Fibroblast of skin of abdomen (primary cell): ENCODE measurements at places on chromosomes 6 and 20.

GRCh38 chr6:50539447-50539846 lies 173.9 kb upstream of the TFAP2D start:
- no peak for DNase-seq

DNA sequence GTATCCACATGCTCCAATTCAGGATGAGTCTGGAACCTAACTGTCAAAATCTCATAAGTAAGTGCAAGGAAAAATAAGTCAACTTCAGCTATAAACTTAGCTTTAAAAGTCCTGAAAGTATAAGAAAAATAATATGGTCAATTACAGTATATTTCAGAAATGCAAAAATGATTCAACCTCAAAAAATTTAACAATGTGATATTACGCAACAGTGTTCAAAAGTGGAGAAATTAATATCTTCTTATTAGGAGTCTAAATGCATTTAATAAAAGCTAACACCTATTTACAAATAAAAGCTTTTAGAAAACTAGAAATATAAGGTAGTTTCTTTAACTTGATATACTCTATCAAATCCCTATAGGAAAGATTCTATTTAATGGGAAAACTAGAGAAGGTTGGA lies 111.2 kb upstream of the OPRM1 start:
- DNase-seq = no peak

DNA sequence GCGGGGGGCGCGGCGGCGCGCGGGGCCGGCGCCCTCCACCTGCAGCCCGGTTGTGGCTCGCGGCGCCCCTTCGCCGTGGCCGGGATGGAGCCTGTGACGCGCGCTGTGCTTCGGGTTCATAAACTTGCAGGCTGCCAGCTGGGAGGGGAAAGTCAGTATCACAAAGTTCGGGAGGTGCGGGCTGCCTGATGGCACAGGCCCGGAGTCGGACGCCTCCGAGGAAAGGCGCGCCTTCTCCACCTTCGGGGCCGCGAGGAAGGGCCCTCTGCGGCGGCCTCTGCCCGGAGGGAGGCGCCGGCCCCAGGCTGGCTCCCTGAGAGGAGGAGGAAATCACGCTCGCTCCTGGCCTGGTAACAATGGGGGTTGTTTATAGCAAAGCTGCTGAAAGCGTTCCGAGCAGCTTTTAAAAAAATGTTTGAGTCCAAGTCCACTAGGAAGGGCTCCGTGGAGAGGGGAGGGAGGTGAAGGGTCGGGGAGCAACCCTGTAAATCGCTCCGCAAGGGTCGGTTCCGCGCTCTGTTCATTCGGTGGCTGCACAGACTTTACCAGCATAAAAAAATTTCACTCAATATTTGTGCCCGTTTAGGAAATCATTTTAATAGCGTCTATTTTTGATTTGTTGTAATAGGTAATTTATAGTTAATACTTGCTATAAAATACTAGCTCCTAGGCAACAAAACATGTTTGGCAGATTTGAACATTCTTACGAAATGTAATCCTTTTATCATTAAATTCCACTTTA lies 1.0 kb downstream of the AFDN start:
- peak; percentile 10 for DNase-seq

DNA sequence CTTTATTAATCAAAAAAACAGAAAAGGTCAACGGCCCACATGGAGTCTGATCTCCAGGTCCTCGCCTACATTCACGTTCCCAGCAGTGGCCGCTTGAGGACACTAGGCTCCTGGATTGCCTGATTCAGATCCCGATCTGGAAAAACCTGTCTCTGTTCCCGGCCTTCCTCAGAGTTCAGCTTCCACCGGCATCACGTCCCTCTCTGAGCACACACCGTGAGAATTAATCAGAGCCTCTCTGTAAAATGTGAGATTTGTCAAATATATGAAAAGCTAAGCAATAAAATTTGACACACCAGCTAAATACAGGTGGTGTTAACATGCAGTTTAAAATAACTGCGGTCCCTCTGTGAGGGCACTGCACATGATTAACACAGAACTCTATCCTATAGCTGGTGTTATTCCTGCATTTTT lies 122.8 kb upstream of the COL21A1 start:
- peak; percentile 47 for DNase-seq

GRCh38 chr6:26194816-26195375 lies 107.7 kb downstream of the HFE start:
- DNase-seq = no peak

DNA sequence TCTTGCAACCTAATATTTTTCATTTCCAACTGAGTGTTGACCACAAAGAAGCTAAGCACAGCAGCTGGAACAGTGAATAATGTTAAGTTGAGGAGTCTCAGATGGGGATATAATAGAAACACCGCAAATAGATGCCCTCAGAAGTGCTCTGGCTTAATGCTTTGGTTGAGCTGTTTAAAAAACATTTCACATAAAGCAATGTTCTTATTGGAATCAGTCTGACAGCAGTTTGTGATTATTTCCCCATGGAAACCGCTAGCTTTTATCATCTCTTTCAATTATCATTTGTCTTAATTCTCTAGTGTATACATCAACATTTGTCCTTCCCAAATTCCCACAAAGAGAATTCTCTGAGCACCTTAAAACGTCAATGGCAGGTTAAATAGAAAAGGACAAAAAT lies 30.8 kb downstream of the METTL24 start:
- no peak for DNase-seq

GRCh38 chr20:58016779-58017178 lies 211.7 kb downstream of the ANKRD60 start:
- DNase-seq = no peak

DNA sequence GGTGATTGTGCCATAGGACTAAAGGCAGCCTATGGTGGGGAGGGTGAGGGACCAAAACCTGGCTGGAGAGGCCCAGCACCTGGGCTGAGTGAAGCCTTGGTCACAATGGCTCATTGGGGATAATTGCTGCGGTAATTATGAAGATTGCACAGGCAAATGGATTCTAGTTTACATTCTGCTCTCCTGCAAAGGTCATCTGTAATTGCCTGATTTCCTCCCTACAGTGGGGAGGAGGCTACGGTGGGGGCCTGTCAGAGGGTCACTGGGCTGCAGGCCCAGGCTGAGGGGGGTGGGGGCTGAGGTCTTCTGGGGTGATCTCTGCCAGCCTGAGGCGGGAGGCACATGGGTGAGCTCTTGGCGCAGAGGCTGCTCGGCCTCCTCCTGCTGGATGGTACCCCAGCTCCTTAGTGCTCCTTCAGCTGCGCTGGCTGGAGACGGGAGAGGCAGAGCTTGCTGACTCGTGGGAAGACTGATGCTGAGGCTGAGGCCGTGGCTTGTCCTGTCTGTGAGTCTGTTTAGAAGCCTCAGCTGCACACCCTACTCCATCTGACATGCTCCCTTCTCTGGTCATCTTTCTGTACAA lies 30.3 kb downstream of the PACSIN1 start:
- DNase-seq = no peak

GRCh38 chr6:125827788-125828320 lies 37.1 kb downstream of the NCOA7 start:
- no peak for DNase-seq

GRCh38 chr20:1735417-1736089 lies 78.0 kb upstream of the SIRPG start:
- DNase-seq = no peak

DNA sequence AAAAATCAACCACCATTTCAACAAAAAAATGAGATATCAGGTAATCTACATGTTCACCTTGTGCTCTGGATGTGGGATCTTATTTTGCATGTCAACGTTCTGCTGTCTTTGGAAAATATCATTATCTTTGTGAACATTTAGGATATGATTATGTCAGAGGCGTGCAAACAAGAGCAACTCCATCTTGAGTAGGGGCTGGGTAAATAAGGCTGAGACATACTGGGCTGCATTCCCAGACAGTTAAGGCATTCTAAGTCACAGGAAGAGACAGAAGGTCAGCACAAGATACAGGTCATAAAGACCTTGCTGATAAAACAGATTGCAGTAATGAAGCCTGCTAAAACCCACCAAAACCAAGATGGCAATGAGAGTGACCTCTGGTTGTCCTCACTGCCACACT lies 28.8 kb upstream of the ZBTB24 start:
- DNase-seq = no peak

DNA sequence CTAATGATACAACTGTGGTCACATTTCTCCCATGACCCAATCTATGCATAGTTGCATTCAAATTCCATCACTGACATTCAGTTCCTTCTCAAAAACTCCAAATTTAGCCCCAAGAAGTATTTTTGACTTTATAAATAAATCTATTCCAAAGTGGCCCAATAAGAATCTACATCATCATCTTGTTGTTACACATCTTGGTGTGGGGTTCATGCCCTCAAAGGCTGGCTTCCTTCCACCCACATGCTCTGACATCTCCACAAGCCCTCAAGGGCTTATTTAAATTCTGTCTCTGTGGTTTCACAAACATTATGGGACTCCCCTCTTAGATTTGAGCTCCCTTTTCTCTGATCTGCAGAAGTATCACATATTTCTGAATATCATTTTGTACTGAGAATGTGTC lies 585.3 kb upstream of the BTBD3 start:
- DNase-seq = peak; percentile 7

DNA sequence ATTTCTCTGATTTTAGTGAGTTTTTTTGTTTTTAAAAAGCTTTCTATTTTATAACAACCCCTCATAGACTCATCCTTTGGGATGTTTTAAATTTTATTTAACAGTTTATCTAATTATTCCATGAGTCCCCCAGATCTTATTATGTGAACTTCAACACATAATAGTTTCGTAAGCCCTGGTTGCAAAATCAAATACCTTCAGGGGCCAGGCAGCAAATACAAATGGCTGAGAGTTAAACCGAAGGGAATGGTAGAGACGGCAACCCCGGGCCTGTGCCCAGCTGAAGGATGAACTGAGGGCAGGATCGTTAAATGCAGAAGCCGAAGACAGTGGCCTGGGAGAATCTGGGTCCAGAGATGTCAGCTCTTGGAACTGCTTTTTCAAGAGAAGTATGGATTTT lies 88.4 kb downstream of the RTN4IP1 start:
- no peak for DNase-seq

DNA sequence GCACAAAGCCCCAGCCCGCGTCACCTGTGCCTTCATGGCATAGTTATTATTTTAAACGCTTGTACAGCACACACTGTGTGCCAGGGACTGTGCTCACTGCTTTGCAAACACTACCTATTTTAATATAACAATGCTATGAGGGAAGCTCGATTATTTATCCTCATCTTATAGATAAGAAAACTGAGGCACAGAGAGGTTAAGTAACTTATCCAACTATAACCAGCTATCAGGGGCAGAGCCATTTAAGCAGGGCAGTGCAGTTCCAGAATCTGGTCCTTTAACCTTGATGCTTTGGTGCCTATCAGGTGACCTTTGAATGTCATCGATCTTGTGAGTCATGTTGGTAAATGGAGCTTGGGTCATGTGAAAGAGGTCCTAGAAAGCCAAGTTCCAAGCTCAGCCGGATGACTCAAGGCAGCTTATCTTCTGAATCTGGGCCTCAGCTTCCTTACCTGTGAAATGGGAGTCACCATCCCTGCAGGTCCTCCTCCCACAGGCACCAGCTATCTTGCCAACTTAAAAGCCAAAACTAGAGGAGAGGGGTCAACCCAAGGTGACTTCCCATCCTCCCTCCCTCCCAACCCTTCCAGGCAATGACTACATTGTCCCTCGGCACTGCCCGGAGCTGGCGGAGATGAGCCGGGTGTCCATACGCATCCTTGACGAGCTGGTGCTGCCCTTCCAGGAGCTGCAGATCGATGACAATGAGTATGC lies 56.4 kb upstream of the TTPAL start:
- no peak for DNase-seq

DNA sequence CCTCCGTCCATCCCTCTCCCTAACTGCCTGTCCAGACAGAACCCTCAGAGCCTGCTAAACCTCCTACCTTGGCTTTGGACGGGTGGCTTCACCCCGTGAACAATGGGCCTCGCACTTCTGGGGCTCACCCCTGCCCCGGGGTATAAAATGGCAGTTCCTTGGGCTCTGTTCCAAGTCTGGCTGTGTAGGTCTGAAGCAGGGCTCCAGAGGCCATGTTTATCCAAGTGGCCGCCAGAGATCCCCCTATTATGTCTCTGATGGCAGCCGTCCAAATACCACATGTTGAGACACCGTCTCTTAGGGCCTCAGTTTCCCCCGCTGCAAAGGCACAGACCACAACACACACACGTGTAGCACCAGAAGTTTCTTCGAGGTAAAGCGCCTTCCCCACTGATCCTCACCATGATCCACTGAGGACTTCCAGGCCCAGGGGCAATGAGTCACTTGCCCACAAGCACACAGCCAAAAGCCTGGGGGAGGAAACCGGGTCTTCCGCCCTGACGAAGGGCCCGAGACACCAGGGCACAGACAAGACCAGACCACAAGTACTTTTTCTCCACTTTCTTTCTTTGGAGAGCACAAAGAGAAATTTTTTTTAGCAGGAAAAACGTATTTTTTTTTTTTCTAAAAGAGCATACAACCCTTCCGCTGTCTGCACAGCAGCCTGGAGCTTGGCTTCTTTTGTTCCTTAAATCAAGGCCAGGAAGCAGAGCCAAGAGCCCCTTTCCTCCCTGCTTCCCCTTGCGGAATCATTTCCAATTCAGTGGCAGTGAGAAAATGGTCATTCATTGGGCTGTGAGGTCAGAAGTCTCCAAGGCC lies 11.8 kb downstream of the CPNE5 start:
- DNase-seq = peak; percentile 77

GRCh38 chr6:88114838-88115237 lies 51.3 kb downstream of the CNR1 start:
- DNase-seq = no peak

GRCh38 chr6:5071216-5071615 lies 13.9 kb upstream of the PPP1R3G start:
- DNase-seq = no peak

- no peak for DNase-seq
These were observed 116.9 kb downstream of the RWDD2A start for GRCh38 chr6:83310046-83310445.

DNA sequence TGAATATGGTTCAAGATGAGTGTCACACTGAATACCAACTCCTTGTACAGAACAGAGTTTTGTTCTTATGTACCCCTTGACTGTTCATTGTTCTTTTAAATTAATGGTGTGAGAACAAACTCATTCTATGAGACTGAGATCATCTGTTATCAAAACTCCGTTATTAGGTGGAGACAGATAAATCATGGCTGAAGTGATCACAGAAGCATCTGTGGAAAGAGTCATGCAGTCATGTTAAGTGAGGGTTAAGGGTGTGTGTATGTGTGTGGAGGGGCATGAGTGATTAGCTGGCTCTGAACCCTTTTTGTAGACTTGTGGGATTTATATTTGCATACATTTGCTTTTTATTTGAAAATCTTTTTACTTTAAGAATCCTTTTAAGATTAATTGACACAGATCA lies 24.7 kb downstream of the ADGRG6 start:
- DNase-seq = peak; percentile 51

GRCh38 chr6:169833258-169833794 lies 81.9 kb downstream of the ERMARD start:
- no peak for DNase-seq

- DNase-seq = no peak
These were observed 248.1 kb downstream of the PTPRT start for GRCh38 chr20:42941629-42942028.

- peak; percentile 87 for DNase-seq
These were observed 224.2 kb downstream of the CLIC5 start for GRCh38 chr6:45791211-45792168.

DNA sequence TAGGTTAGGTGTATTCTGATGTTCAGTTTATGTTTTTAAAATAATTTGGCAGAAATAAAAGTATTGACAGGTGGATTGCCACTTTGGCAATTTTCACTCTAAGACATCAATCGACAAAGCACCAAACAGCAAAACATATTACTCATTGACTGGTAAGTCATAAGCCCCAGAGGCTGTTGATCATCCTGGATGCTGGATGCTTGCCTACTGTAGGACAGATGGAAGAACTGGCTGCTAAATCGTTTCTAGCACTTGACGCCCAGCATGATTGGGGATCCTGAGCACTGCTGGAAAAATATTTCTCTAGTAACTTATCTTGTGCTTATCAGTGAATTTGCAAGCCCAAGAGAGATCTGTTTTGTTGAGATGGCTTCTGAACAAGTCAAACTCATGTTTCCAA lies 1001.9 kb upstream of the FLRT3 start:
- DNase-seq = no peak
